Progenitor cell of endocrine pancreas (in vitro differentiated cells): ENCODE measurements at places on chromosomes 2 and 18. TPM values are rescaled to one million over a fixed set of nuclear protein-coding genes. Genes with fewer than 3 reads are reported as not detected.

DNA sequence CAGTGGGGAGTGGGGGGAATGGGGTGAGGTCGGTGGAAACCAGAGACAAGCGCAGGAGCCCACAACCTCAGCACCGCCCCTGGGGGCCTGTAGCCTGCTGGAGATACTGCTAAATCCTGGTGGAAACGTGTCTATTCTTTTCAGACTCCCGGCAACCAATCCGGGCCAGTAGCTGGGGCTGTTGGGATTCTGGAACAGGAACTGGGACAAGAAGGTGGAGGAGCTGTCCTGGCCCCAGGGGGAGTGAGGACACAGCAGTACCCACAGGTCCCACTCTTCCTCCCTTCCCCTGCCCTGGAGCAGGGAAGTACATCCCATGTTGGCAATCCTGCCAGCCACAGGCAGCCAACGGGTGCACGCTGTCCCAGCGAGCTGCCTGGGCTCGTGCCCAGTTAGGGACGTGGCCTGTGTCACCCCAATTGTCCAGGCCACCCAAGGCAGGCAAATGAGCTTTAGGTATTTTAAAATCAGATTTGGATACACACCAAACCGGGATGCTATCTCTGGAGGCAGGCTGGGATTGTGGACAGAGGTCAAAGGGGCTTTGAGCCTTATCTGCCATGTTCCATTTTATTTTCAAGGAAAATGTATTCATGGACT, 51.8 kb downstream of the HS1BP3 start:
- no peak overlapping the region for H3K4me3 ChIP-seq
- H3K27ac ChIP-seq = no peak overlapping the region
- H3K36me3 ChIP-seq = no peaks in the 10 kb centered on the region
- no peaks in the 10 kb centered on the region for H3K27me3 ChIP-seq
- no peak for DNase-seq

DNA sequence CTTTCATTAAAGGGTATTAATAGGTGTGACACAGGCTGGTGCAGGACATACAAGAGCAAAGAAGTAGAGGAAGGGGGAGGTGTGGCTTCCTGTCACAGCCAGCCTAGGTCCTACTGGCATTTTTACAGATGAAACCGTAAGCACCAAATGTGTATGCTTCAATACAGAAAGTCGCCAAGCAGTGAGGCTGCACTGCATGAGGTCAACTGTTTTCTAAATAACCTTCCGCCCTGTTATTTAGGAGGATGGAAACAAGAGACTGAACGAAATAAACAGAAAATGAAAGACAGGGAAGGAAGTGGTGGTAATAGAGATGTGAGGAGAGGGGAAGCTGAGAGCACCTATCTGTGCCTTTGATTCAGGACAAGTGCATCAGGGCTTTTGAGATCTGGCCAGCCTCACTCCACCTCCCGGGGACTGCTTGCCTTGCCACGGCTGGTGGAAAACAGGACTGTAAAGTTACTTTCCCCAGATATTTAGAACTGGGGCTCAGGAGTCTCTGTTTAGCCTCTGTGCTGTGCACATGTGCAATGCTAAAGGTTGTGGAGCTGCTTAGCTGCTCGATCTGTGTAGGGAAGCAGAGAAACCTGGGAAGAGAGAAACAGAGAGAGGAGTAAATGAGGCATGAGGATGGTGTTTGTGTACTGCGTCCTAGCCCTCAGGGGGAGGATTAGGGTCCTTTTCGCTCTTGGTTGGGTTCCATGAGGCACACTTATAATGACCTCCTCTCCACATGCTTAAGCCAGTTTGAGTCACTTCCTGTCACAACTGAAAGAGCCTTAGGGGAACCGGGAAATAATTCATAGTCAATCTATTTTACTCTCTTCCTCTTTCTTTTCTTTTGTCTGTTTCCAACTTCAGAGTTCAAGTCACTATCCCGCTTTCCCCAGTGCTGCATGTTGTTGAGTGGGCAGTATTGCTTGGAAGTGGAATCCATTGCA, 62.3 kb upstream of the BOD1L2 start:
- DNase-seq = no peak
- H3K27me3 ChIP-seq = peaks cover 3% of the 10 kb centered on the region
- H3K4me3 ChIP-seq = no peak overlapping the region
- H3K27ac ChIP-seq = no peak overlapping the region
- peaks cover 13% of the 10 kb centered on the region for H3K4me1 ChIP-seq
- peaks cover 2% of the 10 kb centered on the region for H3K36me3 ChIP-seq

GRCh38 chr2:60509066-60509465, 44.4 kb downstream of the BCL11A start:
- no peak for DNase-seq
- no peak overlapping the region for H3K4me3 ChIP-seq
- no peak overlapping the region for H3K27ac ChIP-seq
- peaks cover 3% of the 10 kb centered on the region for H3K27me3 ChIP-seq
- peaks cover 2% of the 10 kb centered on the region for H3K36me3 ChIP-seq

GRCh38 chr2:173962031-173962430, 3.1 kb downstream of the SP3 start:
- no peaks in the 10 kb centered on the region for H3K27me3 ChIP-seq
- H3K4me3 ChIP-seq = peak overlapping the region; percentile 85
- H3K27ac ChIP-seq = peak overlapping the region; percentile 77
- H3K4me1 ChIP-seq = peaks cover 37% of the 10 kb centered on the region

- peaks cover 15% of the 10 kb centered on the region for H3K36me3 ChIP-seq
- no peak overlapping the region for H3K27ac ChIP-seq
- H3K4me3 ChIP-seq = no peak overlapping the region
- no peak for DNase-seq
Observed at GRCh38 chr2:200930947-200931626, 32.4 kb downstream of the ORC2 start.

GRCh38 chr2:118584877-118585276, 262.6 kb downstream of the EN1 start:
- no peak for DNase-seq
- H3K4me3 ChIP-seq = no peak overlapping the region
- peaks cover 37% of the 10 kb centered on the region for H3K27me3 ChIP-seq
- H3K4me1 ChIP-seq = no peaks in the 10 kb centered on the region
- no peaks in the 10 kb centered on the region for H3K36me3 ChIP-seq

DNA sequence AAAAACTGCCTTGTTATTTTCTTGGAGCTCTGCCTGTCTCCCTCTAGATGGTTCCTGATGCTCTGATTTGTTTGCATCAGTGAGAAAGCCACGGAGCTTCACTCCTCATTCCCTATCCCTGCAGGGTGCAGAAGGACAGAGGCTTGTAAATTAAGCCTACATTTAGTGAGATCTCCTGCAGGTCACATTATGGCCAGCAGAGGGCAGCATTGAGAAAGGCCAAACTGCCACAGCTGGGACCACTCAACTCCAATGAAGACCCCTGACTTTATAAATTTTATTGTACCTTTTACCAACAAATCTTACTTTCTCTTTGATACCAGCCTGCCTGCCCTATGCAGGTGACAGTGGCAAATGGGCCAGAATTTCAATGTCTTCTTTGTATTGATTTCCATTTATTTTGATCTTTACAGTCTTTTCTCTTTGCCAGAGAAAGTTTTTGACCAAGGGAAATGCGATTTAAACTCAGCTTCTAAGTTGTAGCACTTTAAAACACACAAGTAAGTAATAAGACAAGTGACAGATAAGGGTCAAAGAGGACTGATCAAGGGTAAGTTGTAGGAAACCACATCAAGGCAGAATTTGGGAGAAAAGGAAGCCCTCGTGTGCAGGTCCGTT, 1029.1 kb upstream of the KLHL29 start:
- no peak overlapping the region for H3K4me3 ChIP-seq
- DNase-seq = peak; percentile 56
- H3K27ac ChIP-seq = no peak overlapping the region
- no peaks in the 10 kb centered on the region for H3K4me1 ChIP-seq
- H3K27me3 ChIP-seq = no peaks in the 10 kb centered on the region

GRCh38 chr2:204632410-204632809, 87.1 kb downstream of the PARD3B start:
- no peak for DNase-seq
- H3K27ac ChIP-seq = no peak overlapping the region
- no peaks in the 10 kb centered on the region for H3K27me3 ChIP-seq
- H3K4me1 ChIP-seq = peaks cover 3% of the 10 kb centered on the region

- H3K4me3 ChIP-seq = no peak overlapping the region
- peaks cover 4% of the 10 kb centered on the region for H3K4me1 ChIP-seq
- H3K36me3 ChIP-seq = no peaks in the 10 kb centered on the region
- no peak overlapping the region for H3K27ac ChIP-seq
- no peak for DNase-seq
- H3K27me3 ChIP-seq = peaks cover 10% of the 10 kb centered on the region
Observed at GRCh38 chr2:100983684-100984310, 18.3 kb upstream of the RPL31 start.

DNA sequence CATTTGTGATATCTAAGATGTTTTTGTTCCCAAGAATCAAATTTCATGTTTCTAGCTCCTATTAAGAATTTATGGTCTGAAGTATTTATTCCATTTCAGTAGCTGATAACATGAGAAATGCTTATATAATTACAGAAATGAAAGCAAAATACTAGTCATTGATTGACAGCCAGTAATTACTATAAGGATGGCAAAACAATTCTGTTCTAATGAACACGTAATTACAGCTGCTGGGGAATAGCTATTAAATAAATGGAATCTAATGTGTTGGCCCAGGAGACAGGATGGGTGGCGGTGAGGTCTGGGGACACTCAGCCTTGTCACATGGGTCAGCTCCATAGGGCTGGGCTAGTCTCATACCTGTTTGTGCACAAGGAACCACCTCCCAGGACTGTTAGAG, 263.5 kb downstream of the FHOD3 start:
- no peaks in the 10 kb centered on the region for H3K4me1 ChIP-seq
- H3K27me3 ChIP-seq = no peaks in the 10 kb centered on the region
- no peak overlapping the region for H3K4me3 ChIP-seq
- no peak overlapping the region for H3K27ac ChIP-seq
- no peak for DNase-seq
- H3K36me3 ChIP-seq = no peaks in the 10 kb centered on the region

GRCh38 chr2:216139884-216140283, 30.7 kb downstream of the XRCC5 start:
- no peaks in the 10 kb centered on the region for H3K27me3 ChIP-seq
- H3K36me3 ChIP-seq = peaks cover 40% of the 10 kb centered on the region
- H3K4me3 ChIP-seq = no peak overlapping the region
- DNase-seq = no peak
- no peak overlapping the region for H3K27ac ChIP-seq
- no peaks in the 10 kb centered on the region for H3K4me1 ChIP-seq

- no peaks in the 10 kb centered on the region for H3K27me3 ChIP-seq
- peaks cover 5% of the 10 kb centered on the region for H3K36me3 ChIP-seq
- no peak overlapping the region for H3K4me3 ChIP-seq
Observed at GRCh38 chr2:30514134-30514847, 67.2 kb downstream of the LCLAT1 start.

GRCh38 chr2:21591926-21592325, 468.2 kb downstream of the TDRD15 start:
- DNase-seq = no peak
- H3K27me3 ChIP-seq = no peaks in the 10 kb centered on the region
- peaks cover 2% of the 10 kb centered on the region for H3K4me1 ChIP-seq
- H3K36me3 ChIP-seq = no peaks in the 10 kb centered on the region
- H3K27ac ChIP-seq = no peak overlapping the region

DNA sequence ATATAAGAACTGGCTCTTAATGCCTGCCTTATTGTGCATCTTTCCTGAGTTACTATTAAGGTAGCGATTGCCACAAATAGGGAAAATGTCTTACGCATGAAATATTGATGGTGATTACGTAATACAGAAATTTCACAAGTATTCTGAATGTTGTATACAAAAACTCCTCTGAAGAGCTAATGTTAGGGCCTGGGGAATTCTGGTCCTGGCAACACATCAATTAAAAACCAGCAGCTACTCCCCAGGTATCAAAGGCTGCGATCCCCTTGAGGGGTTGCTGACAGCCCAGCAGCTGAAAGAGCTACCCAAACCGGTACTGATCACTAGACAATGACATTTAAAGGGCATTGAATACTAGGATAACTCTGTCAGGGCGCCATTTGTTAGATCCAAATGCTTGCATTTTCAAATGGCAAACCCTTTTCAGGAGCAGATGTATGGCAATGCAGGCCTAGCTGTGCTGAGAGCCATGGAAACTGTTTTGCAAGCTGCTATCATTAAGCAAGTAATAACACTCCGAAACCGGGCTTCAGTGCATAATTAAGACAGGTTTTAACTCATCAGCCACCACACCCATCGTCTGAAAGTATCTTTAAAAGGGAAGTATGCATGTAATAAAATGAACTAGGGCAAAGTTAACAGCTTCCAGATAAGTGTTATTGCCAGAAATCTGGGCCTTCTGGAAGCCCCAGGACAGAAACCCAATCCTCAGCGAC, 78.4 kb downstream of the CLHC1 start:
- no peak for DNase-seq
- peaks cover 6% of the 10 kb centered on the region for H3K27me3 ChIP-seq
- H3K4me1 ChIP-seq = peaks cover 43% of the 10 kb centered on the region
- no peak overlapping the region for H3K27ac ChIP-seq
- H3K36me3 ChIP-seq = no peaks in the 10 kb centered on the region

- no peak overlapping the region for H3K4me3 ChIP-seq
- no peaks in the 10 kb centered on the region for H3K27me3 ChIP-seq
- no peak for DNase-seq
Observed at GRCh38 chr2:9032536-9033255, 29.2 kb upstream of the MBOAT2 start.

Gene SLC16A14
- 2.4 and 3.6 TPM in 2 replicates for total RNA-seq
